Breast epithelium (tissue), 4 donors: ENCODE measurements at places on chromosomes 7 and 10. TPM values are rescaled to one million over a fixed set of nuclear protein-coding genes. Genes with fewer than 3 reads are reported as not detected.

DNA sequence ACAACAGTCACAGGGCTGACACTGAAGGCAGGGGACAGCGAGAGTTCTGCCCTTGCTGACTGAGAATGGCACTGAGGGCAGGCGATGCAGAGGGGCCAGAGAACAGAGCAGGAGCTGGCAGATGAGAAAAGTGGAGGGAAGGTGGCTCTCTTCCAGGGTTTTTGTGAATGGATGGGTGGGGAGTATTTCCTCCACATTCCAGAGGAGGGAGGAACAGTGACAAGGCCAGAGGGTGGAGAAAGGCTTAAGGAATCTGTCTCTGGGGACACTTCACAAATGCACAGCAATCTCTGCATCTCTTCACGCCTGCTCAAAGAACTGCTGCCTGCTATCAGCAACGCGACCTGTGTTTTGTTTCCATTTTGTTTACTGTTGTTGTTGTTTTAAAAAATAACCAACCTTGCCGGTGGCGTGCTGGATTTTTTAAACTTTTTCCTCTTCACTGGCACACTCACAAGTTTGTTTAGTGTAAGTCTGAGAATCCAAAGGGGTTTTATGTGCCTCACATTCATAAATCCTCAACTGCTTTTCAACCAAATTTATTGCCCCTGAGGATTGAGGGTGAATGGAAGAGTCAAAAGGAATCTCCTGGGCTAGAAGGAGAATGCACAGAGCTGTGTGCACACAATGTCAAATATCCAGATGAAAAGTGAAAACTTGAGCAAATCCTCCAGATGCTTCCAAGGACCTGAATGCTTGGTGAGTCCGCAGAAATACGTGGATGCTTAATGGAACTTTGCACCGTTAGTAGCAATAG is 129.3 kb downstream of the GLI3 start:
- DNase-seq: no peak
- no peaks in the 10 kb centered on the region for H3K36me3 ChIP-seq
- no peak overlapping the region for H3K4me3 ChIP-seq
- no peaks in the 10 kb centered on the region for H3K27me3 ChIP-seq

- H3K4me3 ChIP-seq: no peak overlapping the region
- DNase-seq: no peak
- H3K27me3 ChIP-seq: peaks cover 95% of the 10 kb centered on the region
- H3K27ac ChIP-seq: no peak overlapping the region
- H3K36me3 ChIP-seq: no peaks in the 10 kb centered on the region
Measured at GRCh38 chr7:101174322-101174854, 5.7 kb downstream of the NAT16 start.

DNA sequence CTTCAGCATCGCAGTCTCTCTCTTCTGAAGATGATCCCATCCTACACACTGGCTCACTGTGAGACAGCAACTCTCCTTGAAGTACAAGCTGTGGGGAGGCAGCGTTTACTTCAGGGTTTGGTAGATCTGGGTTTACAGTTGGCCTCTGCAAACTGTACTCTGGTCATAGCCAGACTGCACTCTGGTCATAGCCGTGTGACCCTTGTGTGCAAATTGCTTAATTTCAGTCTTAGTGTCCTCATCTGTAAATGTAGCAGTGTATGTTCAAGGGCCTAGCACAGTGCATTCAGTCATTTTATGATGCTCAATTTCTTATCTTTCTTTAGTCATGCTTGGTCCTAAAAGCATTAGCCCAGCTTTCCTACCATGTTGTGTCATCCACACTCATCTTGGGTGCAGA is 188.2 kb downstream of the LRMDA start:
- no peak overlapping the region for H3K4me3 ChIP-seq
- no peaks in the 10 kb centered on the region for H3K4me1 ChIP-seq
- no peaks in the 10 kb centered on the region for H3K27me3 ChIP-seq
- H3K36me3 ChIP-seq: no peaks in the 10 kb centered on the region
- DNase-seq: no peak

DNA sequence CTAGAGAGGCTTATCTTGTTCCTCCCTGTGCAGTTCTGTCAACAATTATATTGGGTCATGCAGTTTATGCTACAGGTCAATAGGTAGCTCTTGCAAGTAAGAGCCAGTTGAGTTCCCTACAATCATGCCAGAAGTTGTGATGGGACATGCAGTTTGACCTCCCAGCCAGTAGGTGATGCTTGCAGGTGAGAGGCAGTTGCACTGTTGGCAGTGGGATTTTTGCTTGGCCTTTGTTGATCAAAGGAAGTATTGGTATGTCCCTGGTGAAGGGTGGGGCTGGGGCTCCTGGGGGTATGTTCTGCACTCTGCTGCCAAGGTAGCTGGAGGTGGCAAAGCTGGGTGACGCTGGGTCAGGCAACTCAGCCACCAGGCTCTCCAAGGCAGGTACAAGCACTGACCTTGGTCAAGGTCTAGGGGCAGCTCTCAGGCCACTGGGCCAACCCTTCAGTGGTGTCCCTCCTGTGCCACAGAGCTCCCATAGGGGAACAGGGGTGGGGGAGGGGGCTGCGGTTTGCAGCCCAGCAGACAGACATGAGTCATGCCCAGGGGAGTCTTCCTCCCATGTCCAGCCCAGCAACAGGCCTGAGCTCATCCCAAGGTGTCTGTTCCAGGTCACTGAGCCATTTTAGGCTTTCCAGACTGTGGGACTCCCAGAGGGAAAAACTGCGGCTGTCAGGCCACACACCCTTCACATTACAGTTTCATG is 43.3 kb downstream of the MEOX2 start:
- H3K27me3 ChIP-seq: no peaks in the 10 kb centered on the region
- H3K4me3 ChIP-seq: no peak overlapping the region
- no peak overlapping the region for H3K27ac ChIP-seq
- DNase-seq: no peak
- no peaks in the 10 kb centered on the region for H3K4me1 ChIP-seq
- H3K36me3 ChIP-seq: no peaks in the 10 kb centered on the region

- H3K27me3 ChIP-seq: no peaks in the 10 kb centered on the region
- no peaks in the 10 kb centered on the region for H3K4me1 ChIP-seq
- H3K4me3 ChIP-seq: no peak overlapping the region
Measured at GRCh38 chr7:133796782-133797745, 330.1 kb upstream of the LRGUK start.

Gene WIPF3
- 3.2 TPM for total RNA-seq

Gene IDI2
- total RNA-seq: not detected

Gene CALML3
- total RNA-seq: not detected
